ENCODE measurements at places on chromosomes 2 and 18. TPM values are rescaled to one million over a fixed set of nuclear protein-coding genes. Genes with fewer than 3 reads are reported as not detected.

DNA sequence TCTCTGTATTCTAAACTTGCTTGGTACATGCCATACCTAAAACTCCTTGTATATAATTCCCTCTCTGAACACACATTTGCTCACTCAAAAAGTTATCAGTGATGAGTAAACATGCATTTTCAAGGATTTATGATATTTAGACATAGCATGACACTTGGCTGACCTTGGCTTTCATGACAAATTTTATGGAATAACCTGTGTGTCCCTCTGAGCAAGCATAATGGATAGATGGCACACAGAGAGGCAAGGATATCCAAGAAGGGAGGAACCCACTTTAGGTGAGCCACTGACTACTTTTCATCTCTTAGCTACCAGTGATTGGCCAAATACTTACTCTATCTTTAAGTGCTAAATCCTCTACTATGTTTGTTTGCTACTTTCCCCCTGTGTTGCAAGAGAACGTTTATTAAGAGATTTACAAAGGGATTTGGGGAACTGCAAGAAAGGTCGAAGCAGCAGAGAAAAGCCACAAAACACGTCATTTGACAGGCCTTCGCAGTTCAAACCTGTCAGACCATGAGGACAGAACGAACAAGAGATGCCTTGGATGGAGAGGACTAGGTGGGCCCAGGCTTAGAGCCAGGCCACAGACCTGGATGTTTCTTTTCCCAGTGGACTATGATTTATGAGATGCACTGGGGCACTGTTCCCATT lies 379.9 kb downstream of the NBAS start:
- ATAC-seq, result no peak

- no peak for ATAC-seq
Measured at GRCh38 chr2:28648671-28649395, 102.8 kb upstream of the PPP1CB start.

- no peak for ATAC-seq
Measured at GRCh38 chr2:119826370-119826961, 66.7 kb downstream of the PTPN4 start.

GRCh38 chr2:177474301-177474700 lies 81.7 kb downstream of the AGPS start:
- no peak for ATAC-seq

DNA sequence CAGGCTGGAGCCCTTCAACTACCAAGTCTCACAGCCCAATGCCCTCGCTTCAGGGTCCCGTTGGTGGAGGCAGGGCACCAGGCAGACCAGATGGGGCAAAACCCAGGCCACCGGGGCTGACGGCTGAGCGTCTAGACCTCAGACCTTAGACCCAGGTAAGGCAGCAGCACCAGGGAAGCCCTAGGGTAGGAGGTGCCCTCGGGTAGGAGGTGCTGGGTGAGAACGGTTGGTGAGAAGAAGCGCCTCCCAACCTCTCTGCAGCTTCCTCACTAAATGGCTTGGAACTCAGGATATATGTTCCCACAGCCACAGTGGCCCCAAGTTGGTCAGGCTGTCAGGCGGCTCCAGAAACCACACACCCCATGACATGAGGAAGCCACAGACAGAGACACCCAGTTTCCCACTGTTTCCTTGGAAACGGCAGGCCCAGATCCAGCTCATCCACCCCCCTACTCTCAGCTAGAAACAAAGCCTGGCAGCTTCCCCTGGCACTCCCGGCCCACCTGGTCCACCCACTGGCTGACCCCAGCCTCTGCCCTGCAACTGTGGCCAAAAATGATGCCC lies 13.1 kb upstream of the MLPH start:
- ATAC-seq, result no peak

DNA sequence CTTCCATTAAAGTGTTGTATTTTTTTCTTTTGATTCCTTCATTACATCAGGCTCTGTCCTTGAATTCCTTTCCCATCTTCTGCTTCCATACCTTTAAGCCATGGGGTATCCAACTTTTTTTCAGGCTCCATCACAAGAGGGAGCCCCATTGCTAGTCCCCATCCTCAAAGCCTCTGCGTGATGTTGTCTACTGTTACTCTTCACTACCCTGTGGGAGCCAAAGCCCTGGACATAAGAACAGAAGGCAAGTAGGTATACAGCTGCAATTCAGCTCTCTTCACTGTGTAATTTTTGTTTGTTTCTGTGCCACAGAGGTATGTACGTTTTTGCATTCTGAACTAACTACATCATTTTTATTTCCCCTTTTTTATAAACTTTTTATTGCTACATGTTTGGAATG lies 36.6 kb upstream of the CCNYL1 start:
- ATAC-seq, result no peak

The APOB gene
- total RNA-seq, result 3.1 TPM

The DTYMK gene
- 18.7 TPM for total RNA-seq
